Stimulated activated CD4-positive, alpha-beta T cell treated with anti-CD3 and anti-CD28 coated beads, Interleukin-2, amount 100 ng/mL, for 48 hours (primary cell): ENCODE measurements at places on chromosomes 13 and 19.

DNA sequence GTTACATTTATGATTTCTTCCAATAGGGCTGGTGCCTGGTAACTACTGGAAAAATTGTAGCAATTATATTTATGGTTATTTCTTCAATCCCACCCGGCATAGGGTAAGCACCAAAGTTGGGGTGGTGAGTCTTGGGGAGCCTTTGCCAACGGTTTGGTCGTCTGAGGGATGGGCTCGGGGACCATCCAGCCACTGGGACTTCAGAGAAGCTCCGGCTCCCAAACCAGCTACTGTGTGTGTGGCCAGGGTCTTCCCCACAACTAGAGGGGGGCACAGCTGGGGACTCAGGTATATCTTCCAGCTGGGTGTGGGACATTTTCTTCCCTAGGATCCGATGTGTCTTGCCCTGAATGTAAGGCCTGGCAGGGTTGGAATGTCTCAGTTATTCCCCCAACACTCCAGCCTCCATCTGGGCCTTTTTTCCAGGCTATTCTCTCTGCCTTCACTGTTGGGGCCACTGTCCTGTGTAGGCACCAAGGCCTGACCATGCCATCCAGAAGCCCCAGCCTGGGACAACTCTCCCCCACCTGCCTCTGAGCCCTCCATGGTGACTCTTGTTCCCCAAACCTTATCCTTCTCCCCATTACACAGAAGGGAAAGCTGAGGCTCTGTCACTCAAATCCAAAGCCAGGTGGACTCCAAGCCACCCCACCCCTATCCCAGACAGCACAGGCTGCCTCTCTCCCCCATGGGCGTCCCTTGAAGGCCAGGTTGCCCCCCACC, 1.1 kb upstream of the IFI30 start:
- DNase-seq = no peak

GRCh38 chr13:112941349-112941748, 27.7 kb upstream of the MCF2L start:
- no peak for DNase-seq

GRCh38 chr13:83905641-83906040, 23.4 kb upstream of the SLITRK1 start:
- DNase-seq = no peak

- DNase-seq = no peak
These were observed 1.6 kb downstream of the NBEA start for GRCh38 chr13:34943436-34944273.

DNA sequence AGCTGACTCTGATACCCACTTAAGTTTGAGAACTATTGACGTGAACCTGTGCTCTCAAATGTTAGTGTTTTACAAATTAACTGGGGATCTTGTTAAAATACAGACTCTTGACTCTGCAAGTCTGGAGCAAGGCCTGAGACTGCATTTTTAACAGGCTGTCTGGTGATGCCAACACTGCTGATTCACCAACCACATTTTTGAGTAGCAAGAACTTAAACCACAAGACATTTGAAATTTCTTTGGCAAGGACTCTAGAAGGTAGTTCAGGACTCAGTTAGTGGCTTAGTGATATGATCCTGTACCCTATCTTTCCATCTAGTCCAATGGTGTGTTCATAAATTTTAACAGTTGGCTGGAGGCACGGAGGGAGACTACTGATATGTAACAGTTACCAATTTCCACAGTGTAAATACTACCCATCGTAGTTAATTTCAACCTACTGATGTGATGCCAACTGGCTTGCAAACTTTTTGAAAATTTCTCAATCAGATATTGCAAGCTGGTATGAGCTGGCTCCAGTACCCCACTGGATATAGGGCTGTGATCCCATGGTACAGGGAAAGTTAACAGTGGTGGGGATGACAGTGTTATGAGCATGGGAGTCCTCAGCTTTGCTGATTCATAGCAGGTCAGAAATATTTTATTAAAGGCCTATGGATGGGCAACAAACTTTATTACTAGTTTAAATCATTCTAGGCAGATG, 255.1 kb downstream of the TBC1D4 start:
- DNase-seq = no peak
